ENCODE measurements at places on chromosomes 6 and 20. TPM values are rescaled to one million over a fixed set of nuclear protein-coding genes. Genes with fewer than 3 reads are reported as not detected.

DNA sequence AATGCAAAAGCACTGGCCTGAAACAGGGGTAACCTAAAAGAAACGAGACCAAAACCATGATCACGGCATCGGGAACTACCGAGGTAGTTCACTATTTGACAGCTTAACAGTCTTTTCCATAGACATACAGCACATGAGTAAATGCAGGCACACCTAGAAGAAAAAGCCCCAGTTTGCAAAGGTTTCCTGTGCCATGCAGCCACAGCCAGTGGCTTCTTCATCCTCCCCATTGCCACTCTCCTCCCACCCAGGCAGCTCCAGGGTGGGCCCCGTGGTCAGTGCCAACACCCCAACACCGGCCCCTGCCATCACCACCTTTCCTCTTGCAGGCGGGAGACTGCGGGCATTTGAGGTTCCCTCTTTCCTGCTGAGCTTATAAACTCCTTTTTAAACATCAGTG lies 115.4 kb downstream of the SLC23A2 start:
- no peaks in the 10 kb centered on the region for H3K4me1 ChIP-seq
- H3K36me3 ChIP-seq: peaks cover 3% of the 10 kb centered on the region
- peak; percentile 12 for DNase-seq
- H3K27me3 ChIP-seq: no peaks in the 10 kb centered on the region
- no peak overlapping the region for H3K27ac ChIP-seq
- H3K4me3 ChIP-seq: no peak overlapping the region

DNA sequence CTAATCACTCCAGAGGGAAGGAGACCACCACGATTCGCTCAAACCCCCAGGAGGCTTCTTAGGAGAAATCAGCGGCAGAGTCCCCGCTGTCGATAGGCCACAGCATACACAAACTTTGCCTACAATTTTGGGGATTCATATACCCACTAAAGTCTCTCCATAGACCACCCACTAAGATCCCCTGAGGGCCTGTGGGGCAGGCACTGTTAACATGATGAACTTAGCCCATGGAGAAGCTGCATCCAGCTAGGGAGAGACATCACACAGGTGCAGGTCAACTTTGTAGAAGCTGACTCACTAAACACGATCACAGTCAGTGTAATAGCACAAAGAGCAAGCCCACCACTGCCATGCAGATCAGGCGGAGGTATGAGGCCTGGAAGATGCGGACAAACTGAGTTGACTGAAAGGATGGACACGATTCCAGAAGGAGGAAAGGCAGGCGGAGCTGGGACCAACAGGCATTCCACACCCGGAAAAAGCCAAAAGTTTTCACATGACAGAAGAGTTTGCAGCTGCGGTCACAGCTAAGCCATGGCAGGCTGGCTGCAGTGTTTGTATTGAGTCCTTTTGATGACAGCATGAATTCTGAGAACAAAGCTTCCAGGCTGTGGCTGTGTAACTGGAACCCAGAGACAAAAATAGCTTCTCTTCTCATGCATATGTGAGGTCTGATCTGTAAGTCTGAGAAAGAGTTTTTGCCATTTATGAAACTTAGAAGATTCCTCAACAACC lies 75.7 kb upstream of the QKI start:
- no peak overlapping the region for H3K4me3 ChIP-seq
- no peak for DNase-seq
- H3K4me1 ChIP-seq: peaks cover 4% of the 10 kb centered on the region
- H3K27ac ChIP-seq: peak overlapping the region; percentile 94

Gene SLC22A7
- total RNA-seq: not detected

Gene PLCB4
- total RNA-seq: 15.3 TPM

Data from endodermal cell (in vitro differentiated cells).